Esophagus muscularis mucosa (tissue), 4 donors: ENCODE measurements at places on chromosomes 2 and 18. TPM values are rescaled to one million over a fixed set of nuclear protein-coding genes. Genes with fewer than 3 reads are reported as not detected.

CRYGC gene
- total RNA-seq: not detected

RAPGEF4 gene
- total RNA-seq: 3.8 TPM

C2orf92 gene
- total RNA-seq: 6.5 TPM

SF3B6 gene
- total RNA-seq: 106 TPM

CDH19 gene
- 37.8 TPM for total RNA-seq

SNORC gene
- 2.0 TPM for total RNA-seq

SERPINB5 gene
- total RNA-seq: not detected

CTLA4 gene
- 0.33 TPM for total RNA-seq

EML6 gene
- 0.99 TPM for total RNA-seq

- DNase-seq: no peak
Observed at GRCh38 chr2:106334802-106335201, 133.4 kb downstream of the RGPD3 start.

- peak; percentile 75 for DNase-seq
Observed at GRCh38 chr2:101305492-101306078, 2.9 kb downstream of the RNF149 start.

- DNase-seq: no peak
Observed at GRCh38 chr2:102252236-102252635, 59.1 kb upstream of the IL1RL1 start.

DNA sequence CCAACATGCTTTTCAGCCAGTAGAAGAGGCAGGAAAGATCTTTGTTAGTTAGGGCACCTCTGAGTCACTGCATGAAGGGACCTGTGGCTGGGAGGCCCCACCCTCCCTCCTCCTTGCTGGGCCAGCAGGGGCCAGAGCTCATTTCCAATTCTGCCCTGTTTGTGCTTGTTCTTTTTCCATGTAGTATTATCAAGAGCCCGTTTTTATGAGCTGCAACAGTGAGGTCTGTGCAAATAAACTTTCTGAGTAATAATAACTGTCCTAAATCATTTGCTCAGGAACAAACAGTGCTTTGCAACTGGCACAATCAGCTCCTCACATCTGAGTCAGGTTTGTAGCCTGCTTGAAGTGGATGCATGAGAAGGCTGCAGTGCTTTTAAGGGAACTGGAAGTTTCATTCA is 128.0 kb downstream of the ARL4C start:
- DNase-seq: no peak

DNA sequence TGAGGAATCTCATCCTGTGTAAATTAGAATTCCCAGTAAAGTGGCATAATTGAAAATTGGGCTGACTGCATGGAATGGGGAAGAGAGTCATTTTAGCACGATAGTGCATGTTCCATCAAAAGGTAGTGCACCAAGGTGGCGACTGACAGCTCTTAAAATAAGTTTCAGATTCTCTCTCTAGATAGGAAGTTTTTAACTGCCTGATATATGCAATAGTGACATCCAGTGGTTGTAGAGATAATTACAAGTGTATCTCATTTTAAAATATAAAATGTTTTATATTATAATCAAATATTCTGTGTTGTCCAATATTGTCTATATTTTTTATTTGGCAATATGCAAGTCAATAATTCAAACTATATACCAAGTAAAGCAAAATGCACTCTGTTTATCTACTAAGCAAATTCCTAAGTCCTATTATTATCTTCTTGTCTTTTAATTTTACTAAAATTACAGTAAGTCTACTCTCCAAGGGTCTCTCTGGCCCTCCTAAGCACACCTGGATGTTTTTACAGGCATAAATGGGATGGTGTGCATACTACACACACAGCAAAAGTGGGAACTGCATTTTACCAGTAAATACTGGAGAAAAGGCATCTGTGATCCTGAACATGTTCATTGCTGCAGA is 397.7 kb upstream of the HNRNPA3 start:
- no peak for DNase-seq

- DNase-seq: no peak
Observed at GRCh38 chr2:28341208-28341891, 51.3 kb upstream of the FOSL2 start.

DNA sequence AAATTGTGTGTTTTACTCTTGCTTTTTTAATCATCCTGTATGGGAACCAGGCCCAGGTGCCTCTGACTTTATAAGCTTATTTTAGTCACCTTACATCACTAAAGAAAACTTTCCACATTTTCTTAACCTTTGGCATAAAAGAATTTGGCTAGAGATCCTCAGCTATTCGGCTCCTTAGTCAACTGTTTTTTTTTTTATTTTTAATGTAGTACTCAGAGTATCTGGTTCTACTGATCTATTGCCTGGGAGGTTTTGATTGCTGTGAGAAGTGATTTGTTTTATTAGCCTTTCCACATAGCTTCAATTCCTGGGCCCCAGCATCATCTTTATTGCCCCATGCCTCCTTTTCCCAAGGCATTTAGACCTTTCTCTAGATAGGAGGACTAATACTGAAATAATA is 121.0 kb downstream of the MYO1B start:
- DNase-seq: no peak

- no peak for DNase-seq
Observed at GRCh38 chr18:49911427-49911826, 98.1 kb upstream of the ACAA2 start.

- DNase-seq: no peak
Observed at GRCh38 chr2:18171191-18172139, 293.0 kb downstream of the KCNS3 start.

GRCh38 chr2:217016796-217017419 is 157.0 kb upstream of the TNP1 start:
- DNase-seq: peak; percentile 88

- no peak for DNase-seq
Observed at GRCh38 chr2:144495227-144496091, 24.5 kb downstream of the ZEB2 start.

GRCh38 chr2:150063931-150064548 is 423.4 kb downstream of the RND3 start:
- no peak for DNase-seq

DNA sequence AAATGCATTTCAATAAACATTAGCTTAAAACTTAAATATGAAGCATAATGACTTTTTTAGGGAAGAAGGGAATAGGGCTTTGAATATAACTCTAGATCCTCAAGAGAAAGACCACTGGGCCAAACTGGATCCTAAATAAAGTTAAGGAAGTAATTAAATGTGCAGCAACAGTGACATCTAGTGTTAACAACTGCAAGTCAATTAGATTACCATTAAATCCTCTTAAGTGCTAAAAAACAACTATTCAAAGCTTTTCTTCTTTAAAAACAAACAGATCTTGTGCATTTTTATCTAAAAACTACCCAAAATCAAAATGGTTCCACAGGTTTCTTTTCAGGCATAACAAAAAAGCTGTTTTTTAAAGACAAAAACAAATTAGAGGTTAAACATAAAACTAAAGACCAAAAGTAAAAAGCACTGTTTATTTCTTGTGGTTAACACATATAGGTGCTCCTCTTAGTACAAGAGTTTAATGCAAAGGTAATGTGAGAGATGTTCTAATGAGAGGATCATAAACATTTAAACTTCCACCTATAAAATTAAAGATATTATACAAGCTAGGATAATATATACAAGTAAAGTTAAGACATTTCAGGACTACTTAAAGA is 111.4 kb downstream of the THADA start:
- no peak for DNase-seq

DNA sequence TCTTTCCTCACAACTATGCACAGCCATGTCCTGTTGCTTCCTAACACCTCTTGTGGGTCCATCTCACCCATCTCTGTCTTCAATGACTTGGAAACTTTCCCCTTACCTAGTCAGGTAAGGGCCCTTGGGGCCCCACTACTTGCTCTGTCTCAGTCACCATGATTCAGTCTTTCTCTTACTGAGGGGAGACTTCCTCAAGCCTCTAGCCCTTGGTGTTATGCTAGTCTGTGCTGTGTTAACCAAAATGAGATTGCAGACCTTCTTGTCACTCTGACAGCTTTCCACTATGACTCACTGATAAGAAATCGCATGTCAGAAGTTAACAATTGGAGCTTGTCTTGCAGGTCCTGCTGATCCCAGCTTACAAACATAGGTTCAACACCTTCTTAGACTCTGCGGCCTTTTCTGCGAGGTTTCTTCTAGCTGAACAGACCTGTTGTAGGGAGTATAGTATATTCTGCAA is 65.3 kb downstream of the WDR75 start:
- no peak for DNase-seq
